H1 (cell line): ENCODE measurements at places on chromosomes 2 and 18. TPM values are rescaled to one million over a fixed set of nuclear protein-coding genes. Genes with fewer than 3 reads are reported as not detected.

DNA sequence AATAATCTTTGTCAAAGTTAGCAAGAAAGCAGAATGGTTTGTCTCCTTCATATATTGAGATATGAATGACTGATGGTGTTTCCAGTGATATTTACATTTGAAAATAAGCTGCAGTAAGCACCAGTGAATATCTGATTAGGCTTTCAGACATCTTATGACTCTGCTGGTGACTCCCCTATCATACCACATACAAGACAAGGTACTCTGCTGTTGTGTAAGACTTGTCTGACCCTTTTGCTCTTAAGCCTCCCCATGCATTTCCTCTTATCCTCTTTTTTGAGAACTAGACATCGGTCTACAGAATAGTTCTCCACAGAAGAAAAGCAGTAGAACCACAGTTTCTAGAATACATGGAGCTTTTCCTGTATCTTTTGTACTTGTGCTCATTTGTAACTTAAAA lies 9.3 kb downstream of the POLI start:
- H3K36me3 ChIP-seq, result peaks cover 69% of the 10 kb centered on the region
- H3K4me3 ChIP-seq, result no peak overlapping the region
- DNase-seq, result no peak

Gene ASB18
- total RNA-seq, result not detected in 2 replicates

Gene POTEF
- 0.15 and 0.24 TPM in 2 replicates for total RNA-seq

GRCh38 chr2:234137400-234138014 lies 87.0 kb downstream of the SPP2 start:
- H3K4me3 ChIP-seq, result no peak overlapping the region
- H3K4me1 ChIP-seq, result no peaks in the 10 kb centered on the region
- no peak overlapping the region for H3K27ac ChIP-seq
- no peaks in the 10 kb centered on the region for H3K36me3 ChIP-seq

Gene MOGAT1
- total RNA-seq, result 0.31 and 0.67 TPM in 2 replicates

DNA sequence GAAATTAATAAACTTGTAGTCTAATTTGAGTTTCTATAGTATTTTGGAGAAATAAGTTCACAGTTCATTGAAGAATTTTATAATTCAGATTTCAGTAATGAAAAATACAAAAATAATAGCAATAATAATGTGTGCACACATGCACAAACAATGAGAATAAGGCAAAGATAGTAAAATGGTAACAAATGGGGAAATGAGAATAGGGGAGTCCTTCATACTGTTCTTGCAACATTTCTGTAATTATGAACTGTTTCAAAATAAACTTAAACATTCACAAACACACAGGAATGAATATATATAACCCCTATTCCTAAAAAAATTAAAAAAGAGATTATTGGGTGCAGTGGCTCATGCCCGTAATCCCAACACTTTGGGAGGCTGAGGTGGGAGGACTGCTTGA lies 63.9 kb downstream of the SPRED2 start:
- no peaks in the 10 kb centered on the region for H3K27me3 ChIP-seq
- H3K4me3 ChIP-seq, result no peak overlapping the region
- H3K27ac ChIP-seq, result no peak overlapping the region
- no peak for DNase-seq
- peaks cover 9% of the 10 kb centered on the region for H3K4me1 ChIP-seq

Gene ANO7
- total RNA-seq, result 6.5 and 6.9 TPM in 2 replicates

GRCh38 chr2:223989856-223990232 lies 32.6 kb downstream of the MRPL44 start:
- no peak for DNase-seq
- H3K4me3 ChIP-seq, result no peak overlapping the region
- H3K27me3 ChIP-seq, result no peaks in the 10 kb centered on the region
- no peak overlapping the region for H3K27ac ChIP-seq
- H3K4me1 ChIP-seq, result peaks cover 4% of the 10 kb centered on the region

DNA sequence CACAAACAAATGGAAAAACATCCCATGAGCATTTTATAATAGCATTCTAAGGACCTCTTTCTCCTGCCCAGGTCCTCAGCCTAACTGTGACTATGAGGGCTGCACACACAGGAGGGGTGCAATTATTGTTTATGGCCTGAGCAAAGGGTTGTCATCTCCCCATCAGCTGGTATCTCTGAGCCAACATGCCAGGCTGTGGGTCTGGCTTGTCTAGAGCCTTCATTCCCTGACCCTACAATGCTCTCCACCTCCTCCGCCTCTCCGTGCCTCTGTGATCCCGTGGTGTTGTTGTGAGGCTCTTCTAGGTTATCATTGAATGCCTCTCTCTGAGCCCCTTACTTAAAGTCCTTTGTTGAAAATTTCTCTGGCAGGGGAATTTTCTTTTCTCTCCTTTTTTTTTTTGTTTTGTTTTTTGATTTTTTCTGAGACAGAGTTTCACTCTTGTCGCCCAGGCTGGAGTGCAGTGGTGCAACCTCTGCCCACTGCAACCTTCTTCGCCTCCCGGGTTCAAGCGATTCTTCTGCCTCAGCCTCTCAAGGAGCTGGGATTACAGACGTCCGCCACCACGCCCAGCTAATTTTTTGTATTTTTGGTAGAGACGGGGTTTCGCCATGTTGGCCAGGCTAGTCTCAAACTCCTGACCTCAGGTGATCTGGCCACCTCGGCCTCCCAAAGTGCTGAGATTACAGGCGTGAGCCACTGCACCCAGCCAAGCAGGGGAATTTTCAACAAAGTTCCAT lies 126.4 kb downstream of the SMAD7 start:
- no peak for DNase-seq
- no peaks in the 10 kb centered on the region for H3K36me3 ChIP-seq
- no peak overlapping the region for H3K4me3 ChIP-seq

GRCh38 chr18:56900195-56901094 lies 246.4 kb upstream of the BOD1L2 start:
- no peak overlapping the region for H3K27ac ChIP-seq
- H3K36me3 ChIP-seq, result no peaks in the 10 kb centered on the region
- H3K4me3 ChIP-seq, result no peak overlapping the region
- no peak for DNase-seq
- no peaks in the 10 kb centered on the region for H3K4me1 ChIP-seq

GRCh38 chr2:158413581-158413980 lies 43.0 kb downstream of the CCDC148 start:
- no peaks in the 10 kb centered on the region; the same call in 1 of the 2 replicates for H3K36me3 ChIP-seq
- DNase-seq, result no peak
- H3K27ac ChIP-seq, result no peak overlapping the region
- 0 out of 2 replicates have a peak, but pooled peaks cover 3% of the 10 kb centered on the region for H3K4me1 ChIP-seq
- peaks cover 1% of the 10 kb centered on the region for H3K27me3 ChIP-seq

DNA sequence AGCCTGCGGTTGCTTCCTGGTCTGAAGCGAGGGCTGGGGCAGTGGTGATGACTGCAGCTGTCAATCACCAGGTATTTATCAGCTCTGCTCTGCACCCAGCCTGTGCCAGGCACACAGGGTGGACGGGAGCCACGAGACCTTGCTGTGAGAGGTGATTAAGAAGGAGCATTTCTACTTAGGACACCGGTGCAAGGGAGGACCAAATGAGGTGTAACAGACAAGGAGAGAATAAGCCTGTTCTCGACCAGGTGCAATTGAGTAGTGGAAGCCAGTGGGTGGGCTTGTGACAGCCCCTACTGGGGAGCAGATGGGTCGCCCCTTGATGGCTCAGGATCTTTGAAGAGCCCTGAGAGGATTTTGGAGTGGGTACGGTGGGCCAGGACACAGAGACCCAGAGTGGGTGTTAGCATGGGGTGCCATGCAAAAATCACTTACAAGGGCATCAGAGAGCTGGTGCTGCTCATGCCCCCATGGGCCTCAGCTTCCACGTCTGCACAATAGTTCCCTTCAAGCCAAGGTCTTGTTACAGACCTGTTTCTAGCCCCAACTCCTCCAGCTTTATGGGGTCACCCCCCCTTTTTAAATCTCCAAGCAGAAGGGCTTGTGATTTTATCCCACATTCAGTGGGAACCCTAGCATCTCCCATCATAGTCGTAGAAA lies 24.6 kb downstream of the GPR55 start:
- no peak overlapping the region for H3K27ac ChIP-seq
- no peaks in the 10 kb centered on the region for H3K36me3 ChIP-seq
- H3K4me1 ChIP-seq, result peaks cover 14% of the 10 kb centered on the region
- H3K4me3 ChIP-seq, result no peak overlapping the region

DNA sequence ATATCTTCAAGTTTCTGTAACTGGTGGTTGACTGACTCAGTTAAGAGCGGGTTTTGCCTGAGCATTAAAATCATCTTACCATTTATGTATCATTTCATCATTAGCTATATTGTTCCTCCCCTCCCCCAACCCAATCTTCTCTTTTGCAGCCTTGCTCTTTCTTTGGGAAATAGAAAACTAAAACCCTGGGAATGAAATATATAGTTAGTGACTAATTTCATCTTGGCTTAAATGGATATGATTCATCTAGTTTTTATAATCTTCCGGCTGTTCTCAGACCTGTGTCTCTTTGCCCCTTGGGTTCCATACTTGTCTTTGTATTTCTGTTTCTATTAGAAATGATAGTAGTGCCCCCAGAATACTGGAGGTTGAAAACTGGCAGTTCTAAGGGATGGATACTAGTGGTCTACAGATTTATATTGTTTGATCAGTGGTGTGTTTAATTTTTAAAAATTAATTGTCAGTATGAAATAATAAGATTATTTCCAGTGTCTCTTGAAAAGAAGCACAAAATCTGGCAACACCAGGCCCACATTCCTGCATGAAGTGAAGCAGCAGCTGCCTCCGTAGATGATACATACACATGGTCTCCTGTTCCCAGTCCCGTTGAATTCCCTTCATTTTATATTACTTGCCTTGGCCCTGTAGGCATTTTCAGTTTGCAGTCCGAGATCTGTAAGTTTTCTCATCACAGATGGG lies 44.5 kb downstream of the PHLPP1 start:
- peaks cover 38% of the 10 kb centered on the region for H3K4me1 ChIP-seq
- no peaks in the 10 kb centered on the region for H3K36me3 ChIP-seq
- H3K27ac ChIP-seq, result peak overlapping the region; percentile 78
- H3K27me3 ChIP-seq, result no peaks in the 10 kb centered on the region
- peak overlapping the region; percentile 11; the same call in 1 of the 2 replicates for H3K4me3 ChIP-seq
- no peak for DNase-seq

DNA sequence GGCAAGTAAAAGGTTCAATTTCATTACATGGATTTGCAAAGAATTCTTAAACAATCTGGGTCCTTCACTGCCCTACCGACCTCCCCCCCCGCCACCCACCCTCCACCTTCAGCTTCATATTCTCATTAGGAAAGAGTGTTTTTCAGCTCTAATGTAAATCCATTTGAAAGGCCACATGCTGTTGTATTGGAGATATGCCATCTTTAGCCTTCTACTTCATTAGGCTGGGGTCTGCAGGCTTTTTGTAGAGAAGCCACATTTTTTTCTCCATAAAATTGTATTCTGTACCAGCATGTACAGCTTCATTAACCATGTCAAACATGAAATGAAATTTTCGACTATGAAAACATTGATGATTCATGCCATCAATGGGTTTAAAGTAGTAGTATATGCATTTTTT lies 42.8 kb upstream of the THUMPD2 start:
- no peak overlapping the region for H3K27ac ChIP-seq
- no peaks in the 10 kb centered on the region for H3K4me1 ChIP-seq
- no peaks in the 10 kb centered on the region for H3K27me3 ChIP-seq
- DNase-seq, result no peak

GRCh38 chr2:101983928-101984327 lies 7.8 kb upstream of the IL1R2 start:
- no peak overlapping the region for H3K27ac ChIP-seq
- DNase-seq, result no peak
- H3K27me3 ChIP-seq, result no peaks in the 10 kb centered on the region
- H3K36me3 ChIP-seq, result no peaks in the 10 kb centered on the region

DNA sequence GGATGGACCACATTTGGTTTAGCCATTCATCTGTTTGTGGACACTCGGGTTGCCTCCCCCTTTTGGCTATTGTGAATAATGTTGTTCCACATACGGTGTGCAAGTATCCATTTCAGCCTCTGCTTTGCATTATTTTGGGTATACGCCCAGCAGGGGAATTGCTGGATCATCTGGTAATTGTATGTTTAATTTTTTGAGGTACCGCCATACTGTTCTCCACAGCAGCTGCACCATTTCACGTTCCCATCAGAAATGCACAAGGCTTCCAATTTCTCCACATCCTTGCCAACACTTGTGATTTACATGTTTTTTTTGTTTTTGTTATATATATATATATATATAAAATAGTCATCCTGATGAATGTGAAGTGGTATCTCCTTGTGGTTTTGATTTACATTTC lies 54.6 kb upstream of the TWIST2 start:
- H3K36me3 ChIP-seq, result no peaks in the 10 kb centered on the region
- H3K4me1 ChIP-seq, result no peaks in the 10 kb centered on the region
- no peaks in the 10 kb centered on the region for H3K27me3 ChIP-seq
- H3K4me3 ChIP-seq, result no peak overlapping the region
- no peak overlapping the region for H3K27ac ChIP-seq

- peaks cover 3% of the 10 kb centered on the region for H3K4me1 ChIP-seq
- H3K36me3 ChIP-seq, result no peaks in the 10 kb centered on the region
- DNase-seq, result no peak
- H3K27me3 ChIP-seq, result no peaks in the 10 kb centered on the region
- no peak overlapping the region for H3K27ac ChIP-seq
- no peak overlapping the region for H3K4me3 ChIP-seq
These were observed 134.6 kb downstream of the MBD2 start for GRCh38 chr18:54089749-54090459.

DNA sequence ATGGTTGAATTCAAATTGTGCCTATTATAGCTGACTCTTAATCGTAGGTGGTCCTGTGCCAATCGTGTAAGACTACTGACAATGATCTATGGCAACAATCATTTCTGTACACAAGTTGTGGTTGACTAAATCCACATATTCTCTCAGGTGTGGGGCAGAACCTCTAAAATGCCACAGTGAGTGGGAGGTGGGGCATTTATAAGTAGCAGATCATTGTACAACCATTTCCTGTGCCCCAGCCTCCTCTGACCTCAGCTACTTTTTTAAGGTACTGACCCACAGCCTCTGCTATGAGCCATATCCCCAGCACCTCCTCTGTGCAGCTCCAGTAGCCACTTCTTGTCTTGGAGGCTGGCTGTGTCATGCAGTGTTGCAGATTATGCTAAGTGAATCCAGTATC lies 48.6 kb upstream of the RAPH1 start:
- no peak overlapping the region for H3K27ac ChIP-seq
- no peaks in the 10 kb centered on the region; the same call in 1 of the 2 replicates for H3K4me1 ChIP-seq
- no peak for DNase-seq
- no peak overlapping the region for H3K4me3 ChIP-seq
- H3K36me3 ChIP-seq, result no peaks in the 10 kb centered on the region

DNA sequence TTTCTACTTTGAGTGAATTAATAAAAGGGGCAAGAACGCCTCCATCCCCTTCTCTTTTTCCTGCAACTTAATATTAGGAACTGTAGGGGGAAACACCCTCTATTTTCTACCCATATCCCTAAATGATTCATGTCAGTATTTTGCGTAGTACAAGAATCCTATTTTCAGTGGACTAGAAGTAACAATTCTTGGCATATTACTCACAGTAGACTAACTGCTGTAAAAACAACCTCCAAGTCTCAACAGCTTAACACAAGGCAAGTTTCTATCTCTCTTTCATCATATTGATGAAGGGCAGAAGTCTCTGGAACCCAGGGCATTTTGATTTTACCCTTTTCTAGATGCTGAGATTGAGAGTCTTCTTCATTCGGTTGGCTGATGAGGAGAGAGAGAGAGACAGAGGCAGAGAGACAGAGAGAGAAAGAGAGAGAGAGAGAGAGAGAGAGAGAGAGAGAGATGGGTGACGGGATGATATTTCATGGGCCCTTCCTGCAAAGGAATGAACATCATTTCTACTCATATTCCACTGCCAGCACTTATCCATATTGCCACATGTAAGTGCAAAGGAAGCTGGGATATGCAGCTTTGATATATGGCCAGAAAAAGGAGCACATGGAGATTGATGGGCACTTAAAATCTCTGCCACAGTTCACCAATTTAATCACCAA lies 481.6 kb downstream of the LPIN1 start:
- no peaks in the 10 kb centered on the region for H3K36me3 ChIP-seq
- no peak overlapping the region for H3K4me3 ChIP-seq
- no peaks in the 10 kb centered on the region for H3K27me3 ChIP-seq
- H3K4me1 ChIP-seq, result no peaks in the 10 kb centered on the region

Gene CRYBA2
- total RNA-seq, result not detected in 2 replicates
